Activated T-cell treated with anti-CD3 and anti-CD28 coated beads, Interleukin-2, amount 50 U/mL, for 1 hour (primary cell): ENCODE measurements at places on chromosomes 16 and 17.

GRCh38 chr17:82175951-82176350, 36.7 kb downstream of the CCDC57 start:
- DNase-seq, result no peak

- no peak for DNase-seq
Observed at GRCh38 chr16:49524216-49524946, 150.8 kb downstream of the C16orf78 start.

DNA sequence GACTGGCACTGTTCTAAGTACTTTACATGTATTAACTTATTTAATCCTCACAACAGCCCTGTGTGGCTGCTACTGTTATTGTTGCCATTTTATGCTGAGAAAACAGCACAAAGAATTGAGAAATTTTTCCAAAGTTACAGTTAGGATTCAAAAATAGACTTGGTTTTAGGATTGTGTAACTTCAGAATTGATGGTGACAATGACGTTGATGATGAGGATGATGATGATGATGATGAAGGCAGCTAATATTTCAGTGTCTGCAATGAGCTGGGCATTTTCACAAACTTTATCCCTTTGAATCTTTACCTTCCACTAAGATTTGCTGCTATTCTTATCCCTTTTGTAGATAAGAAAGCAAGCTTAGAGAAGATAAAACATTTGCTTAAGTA, 22.1 kb downstream of the PRKCB start:
- no peak for DNase-seq

GRCh38 chr17:79777120-79777893, 641 bp upstream of the CBX2 start:
- DNase-seq, result no peak

GRCh38 chr17:13792314-13792713, 190.6 kb upstream of the HS3ST3A1 start:
- no peak for DNase-seq

DNA sequence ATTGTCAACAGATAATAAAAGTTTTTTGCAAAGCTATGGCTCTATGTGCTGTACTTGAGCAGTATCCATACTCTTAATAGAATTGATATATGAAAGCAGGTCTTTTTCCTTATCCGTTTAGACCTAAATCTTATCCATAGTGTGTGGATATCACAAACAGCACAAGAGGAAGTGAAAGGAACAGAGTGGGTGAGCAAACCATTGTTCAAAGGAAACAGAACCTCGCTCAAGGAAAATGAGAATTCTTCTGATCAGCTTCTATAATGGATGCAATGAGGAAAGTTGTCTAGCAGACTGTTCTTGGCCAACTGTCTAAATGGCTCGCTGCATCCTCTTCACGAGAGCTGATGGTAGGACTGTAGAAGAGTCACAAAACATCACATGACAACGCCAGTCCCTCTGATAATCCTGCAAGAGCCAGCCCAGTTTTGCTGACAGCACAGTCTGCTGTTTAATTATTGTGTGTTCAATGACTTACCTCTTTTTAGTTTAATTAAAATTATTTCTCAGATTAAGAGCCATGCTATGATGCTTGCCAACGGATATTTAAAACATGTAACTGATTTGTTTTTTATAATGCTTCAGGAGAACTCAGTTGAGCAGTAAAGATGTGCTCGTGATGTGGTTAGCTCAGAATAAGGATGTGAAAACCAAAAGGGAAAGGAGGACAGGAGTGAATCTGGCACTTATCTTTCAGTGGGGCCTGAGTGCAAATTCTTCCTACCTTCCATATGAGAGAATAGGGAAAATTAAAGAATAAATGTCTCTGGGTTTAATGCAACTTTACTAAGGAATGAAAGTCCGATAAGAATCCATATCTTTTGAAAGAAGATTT, 38.5 kb downstream of the WWOX start:
- DNase-seq, result no peak

GRCh38 chr17:38735161-38735997, 5.2 kb downstream of the CISD3 start:
- peak; percentile 80 for DNase-seq

DNA sequence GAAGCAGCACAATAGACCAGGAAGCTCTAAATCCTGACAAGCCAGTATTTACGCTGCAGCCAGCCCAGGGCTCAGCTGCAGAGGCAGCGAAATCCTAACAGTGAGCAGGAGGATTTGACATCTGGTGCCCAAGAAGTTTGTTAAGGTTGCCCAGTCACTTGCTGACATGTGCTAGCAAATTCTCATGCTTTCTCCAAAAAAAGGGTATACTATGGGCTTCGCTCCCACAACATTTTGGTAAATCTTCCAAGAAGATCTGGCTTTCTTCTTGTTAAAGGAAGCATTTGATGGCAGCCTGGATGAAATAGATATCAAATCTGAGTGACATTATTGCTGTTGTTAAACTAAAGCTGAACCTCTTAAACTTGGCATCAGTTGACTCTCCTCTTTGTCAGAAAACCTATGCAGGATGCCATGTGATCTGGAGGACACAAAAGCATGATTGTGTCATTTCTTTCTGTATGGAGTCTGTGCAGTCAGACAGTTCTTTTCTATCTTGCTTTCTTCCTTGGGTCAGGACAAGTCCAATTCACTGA, 949.7 kb upstream of the RBFOX1 start:
- no peak for DNase-seq

DNA sequence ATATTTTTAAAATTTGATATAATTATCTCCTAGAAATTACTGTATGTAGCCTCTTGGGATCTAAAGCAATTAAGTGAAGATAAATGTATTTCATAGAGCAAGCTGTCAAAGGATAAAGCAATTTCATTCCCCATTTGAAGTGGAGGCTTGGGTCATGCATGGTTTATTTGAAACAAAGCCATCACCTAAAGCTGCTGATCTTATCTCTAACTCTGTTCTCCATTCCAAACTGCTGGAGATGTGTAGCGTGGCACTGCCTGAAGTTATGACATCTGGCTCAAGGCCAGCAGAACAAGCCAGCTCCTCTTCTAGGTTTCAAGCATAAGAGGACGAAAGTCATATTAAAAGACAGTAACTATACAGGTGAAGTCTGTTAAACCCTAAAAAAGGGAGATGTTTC, 83.9 kb downstream of the HIC1 start:
- no peak for DNase-seq

GRCh38 chr16:71629278-71630016, 3.5 kb downstream of the MARVELD3 start:
- no peak for DNase-seq

DNA sequence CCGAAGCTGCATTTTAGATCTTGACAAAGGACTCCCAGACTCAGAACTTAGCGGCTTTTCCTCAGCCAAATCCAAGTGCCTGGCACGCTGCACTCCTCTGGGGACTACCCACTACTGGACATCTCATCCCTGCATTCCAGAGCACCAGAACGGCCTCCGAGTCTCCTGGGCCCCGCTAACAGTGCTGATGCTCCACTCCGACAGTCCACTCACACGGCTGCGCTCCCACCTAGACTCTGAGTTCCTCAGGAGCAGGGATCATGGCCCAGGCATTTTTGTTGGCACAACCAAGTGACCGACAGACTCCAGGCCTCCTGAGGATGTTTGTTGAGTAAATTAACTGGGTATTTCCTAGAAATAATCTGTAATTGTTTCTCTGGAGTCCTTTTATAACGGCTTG, 79.1 kb downstream of the NDEL1 start:
- no peak for DNase-seq

DNA sequence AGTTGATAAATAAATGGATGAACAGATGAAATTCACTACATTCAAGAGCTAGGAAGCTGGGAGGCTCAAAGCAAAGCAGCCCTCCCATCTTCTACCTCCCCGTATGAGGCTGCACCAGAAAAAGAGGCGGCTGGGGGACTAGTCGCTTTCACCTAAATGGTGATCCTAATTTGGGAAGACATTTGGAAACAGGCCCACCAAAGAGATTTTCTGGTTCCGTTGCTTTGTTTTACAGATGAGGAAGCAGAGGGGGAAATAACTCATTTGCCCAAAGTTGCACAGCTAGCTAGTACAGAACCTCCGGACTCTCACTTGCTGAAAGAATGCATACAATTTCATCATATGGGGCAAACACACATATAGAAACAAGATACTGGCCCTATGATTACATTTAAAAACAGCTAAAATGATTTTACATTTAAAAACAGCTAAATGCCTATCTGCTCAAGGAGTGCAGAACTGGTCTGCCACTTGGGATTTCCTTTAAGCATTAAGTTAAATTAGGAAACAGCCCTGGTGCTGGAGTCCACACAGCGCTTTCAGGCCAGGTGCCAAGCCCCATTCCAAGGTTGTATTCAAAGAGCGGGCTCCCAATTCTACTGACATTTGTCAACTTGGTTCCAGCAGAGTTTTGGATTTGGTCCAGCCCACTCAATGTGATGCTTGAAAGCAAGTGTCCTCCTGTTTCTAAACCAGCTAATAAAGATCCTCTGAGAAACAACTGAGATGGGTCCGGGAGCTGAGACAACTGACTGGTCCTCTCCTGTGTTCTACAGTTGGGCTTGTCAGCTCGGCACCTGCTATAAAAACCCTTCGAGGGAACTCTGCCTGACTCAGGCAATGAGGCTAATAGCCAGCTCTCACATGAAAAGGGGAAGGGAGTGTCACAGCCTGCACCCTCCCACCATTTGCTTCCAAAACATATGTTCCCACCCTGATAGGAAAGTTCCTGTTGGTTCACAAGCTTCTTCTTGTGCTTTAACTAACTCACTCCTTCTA, 11.7 kb downstream of the ERN1 start:
- no peak for DNase-seq

DNA sequence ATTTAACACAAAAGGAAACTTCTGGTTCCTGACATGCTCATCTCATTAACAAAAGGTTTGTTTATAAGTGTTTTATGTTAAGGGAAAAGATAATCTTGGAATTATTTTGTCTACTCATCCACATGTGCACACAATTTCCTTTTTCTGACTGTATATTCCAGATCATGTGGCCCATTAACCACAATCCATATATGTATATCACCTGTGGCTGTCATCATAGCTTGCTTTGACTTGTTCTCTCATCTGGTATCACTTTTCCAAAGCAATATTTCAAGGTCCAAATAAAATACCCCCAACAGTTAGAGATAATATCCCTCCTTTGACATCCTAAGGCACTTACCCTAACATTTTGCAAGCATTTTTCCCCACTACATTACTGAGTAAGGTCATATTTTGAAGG, 856.1 kb downstream of the CDH11 start:
- no peak for DNase-seq

DNA sequence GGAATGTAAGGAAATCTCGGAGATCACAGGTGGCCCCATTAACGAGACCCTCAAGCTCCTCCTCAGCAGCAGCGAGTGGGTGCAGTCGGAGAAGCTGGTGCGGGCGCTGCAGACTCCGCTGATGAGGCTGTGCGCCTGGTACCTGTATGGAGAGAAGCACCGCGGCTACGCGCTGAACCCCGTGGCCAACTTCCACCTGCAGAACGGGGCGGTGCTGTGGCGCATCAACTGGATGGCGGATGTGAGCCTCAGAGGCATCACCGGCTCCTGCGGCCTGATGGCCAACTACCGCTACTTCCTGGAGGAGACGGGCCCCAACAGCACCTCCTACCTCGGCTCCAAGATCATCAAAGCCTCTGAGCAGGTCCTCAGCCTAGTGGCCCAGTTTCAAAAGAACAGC, 16.2 kb downstream of the MLYCD start:
- DNase-seq, result no peak

DNA sequence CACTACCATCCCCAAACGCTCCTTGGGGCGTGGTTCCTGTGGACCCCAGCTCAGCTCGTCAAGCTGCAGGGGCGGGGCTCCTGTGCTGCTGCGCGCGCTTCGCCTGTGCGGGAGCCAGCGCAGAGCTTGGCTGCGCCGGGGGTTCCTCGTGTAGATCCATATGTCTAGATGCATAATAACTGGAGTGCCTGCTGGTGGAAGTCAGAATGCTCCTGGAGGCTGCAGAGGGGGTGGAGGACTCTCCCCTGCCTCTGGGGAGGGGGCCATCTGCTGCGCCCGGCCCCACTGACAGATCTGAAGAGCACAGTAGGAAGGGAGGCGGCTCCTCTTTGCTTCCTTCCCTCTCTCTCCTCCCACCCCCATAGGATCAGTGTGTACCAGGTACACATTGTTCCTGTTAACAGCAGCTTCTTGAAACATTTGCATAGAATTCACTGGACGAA, 4.6 kb downstream of the RASD1 start:
- DNase-seq, result no peak

- no peak for DNase-seq
Observed at GRCh38 chr16:67115639-67116038, 5.9 kb downstream of the PHAF1 start.

DNA sequence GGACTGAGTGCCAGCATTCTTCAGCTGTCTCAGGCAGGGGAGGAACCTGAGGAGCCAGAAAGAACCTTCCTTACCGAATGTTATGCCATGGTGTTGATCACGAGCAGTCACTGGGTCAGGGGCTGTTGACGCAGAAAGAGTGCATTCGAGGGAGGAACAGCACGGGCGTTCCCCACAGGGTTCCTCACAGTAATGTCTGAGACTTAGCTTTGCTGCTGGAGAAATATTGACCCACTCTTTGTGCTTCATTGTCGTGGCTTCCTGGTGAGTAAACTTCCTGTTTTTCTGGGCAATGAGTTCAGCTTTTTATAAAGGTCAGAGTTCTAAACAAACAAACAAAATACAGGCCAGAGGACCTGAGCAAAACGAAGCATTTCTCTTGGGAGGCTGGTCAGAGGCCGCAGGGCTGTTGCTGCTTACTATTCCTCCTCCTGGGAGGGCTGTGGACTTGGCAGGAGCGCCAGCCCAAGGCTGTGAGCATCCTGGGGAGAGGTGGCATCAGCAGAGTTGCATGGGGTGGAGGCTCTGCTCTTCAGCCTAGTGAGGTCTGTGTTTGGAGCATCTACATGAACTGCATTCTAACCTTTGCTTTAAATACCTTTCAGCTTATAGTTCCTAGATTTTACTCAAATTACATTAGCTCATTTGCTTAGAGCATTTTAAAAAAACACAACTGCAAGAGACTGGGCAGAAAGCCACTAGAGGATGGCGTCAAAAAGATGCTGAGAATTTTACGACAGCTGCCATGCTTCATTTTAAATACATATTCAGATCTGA, 143.1 kb upstream of the CACNG5 start:
- DNase-seq, result no peak

GRCh38 chr16:57012353-57012752, 23.0 kb downstream of the NLRC5 start:
- DNase-seq, result no peak

DNA sequence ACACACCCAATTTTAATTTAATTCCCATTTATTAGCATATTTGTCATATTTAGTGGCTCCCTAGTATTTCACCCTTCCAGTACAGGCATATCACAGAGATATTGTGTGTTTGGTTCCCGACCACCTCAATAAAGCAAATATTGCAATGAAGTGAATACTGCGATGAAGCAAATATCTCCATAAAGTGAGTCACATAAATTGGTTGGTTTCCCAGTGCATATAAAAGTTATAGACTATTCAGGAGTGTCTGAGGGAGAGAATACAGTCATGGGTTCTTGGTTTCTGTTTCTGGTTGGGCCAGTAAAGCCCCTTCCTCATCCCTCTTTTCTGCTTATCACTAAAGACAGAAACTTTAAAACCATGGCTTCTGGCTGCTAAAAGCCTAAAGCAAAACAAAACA, 295.4 kb upstream of the AXIN2 start:
- DNase-seq, result no peak

DNA sequence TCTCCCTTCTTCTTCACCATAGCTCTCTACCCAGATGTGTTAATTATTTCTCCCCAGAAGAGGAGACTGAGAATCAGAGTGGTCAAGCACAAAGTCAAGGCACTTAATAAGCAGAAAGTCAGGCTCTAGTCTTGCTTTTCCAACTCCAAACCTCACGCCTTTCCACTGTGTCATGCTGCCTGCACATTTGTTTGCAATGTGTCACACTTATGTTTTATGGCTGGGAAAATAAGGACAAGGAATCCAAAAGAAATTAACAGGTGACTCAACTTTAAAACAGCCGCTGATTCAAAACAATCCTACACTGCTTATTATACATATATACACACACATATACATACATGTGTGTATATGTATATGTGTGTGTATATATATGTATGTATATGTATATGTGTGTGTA, 255.7 kb upstream of the DYNLRB2 start:
- no peak for DNase-seq
